ENCODE measurements at places on chromosomes 2 and 18. TPM values are rescaled to one million over a fixed set of nuclear protein-coding genes. Genes with fewer than 3 reads are reported as not detected.

The ANKRD36B gene
- 20.1 TPM for total RNA-seq

The SIGLEC15 gene
- not detected for total RNA-seq

GRCh38 chr18:76347341-76347740 is 147.7 kb downstream of the ZNF516 start:
- H3K27ac ChIP-seq: no peak overlapping the region
- H3K4me3 ChIP-seq: no peak overlapping the region
- DNase-seq: no peak
- peaks cover 8% of the 10 kb centered on the region for H3K4me1 ChIP-seq
- peaks cover 5% of the 10 kb centered on the region for H3K27me3 ChIP-seq
- no peaks in the 10 kb centered on the region for H3K36me3 ChIP-seq

DNA sequence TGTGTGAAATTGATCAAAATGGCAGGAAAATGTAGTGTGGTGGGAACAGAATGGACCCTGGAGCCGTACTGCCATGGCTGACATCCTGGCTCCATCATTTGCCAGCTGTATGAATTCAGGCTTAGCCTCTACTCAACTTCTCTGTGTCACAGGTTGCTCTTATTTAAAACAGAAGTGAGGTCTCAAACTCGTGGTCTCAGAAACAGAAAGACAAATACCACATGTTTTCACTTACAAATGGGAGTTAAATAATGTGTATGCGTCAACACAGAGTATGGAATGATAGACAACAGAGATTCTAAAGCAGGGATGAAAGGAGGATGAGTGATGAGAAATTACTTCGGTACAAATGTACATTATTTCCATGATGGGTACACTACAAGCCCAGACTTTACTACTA is 227.4 kb downstream of the DCC start:
- H3K36me3 ChIP-seq: no peaks in the 10 kb centered on the region
- DNase-seq: no peak
- no peaks in the 10 kb centered on the region for H3K27me3 ChIP-seq
- no peaks in the 10 kb centered on the region for H3K4me1 ChIP-seq
- no peak overlapping the region for H3K4me3 ChIP-seq

- no peak overlapping the region for H3K4me3 ChIP-seq
- no peak for DNase-seq
- no peaks in the 10 kb centered on the region for H3K36me3 ChIP-seq
- no peak overlapping the region for H3K27ac ChIP-seq
- peaks cover 18% of the 10 kb centered on the region for H3K4me1 ChIP-seq
These were observed 37.9 kb downstream of the MOGAT1 start for GRCh38 chr2:222709191-222709891.

GRCh38 chr2:196486146-196486545 is 153.4 kb upstream of the CCDC150 start:
- no peaks in the 10 kb centered on the region for H3K36me3 ChIP-seq
- peaks cover 26% of the 10 kb centered on the region for H3K27me3 ChIP-seq

DNA sequence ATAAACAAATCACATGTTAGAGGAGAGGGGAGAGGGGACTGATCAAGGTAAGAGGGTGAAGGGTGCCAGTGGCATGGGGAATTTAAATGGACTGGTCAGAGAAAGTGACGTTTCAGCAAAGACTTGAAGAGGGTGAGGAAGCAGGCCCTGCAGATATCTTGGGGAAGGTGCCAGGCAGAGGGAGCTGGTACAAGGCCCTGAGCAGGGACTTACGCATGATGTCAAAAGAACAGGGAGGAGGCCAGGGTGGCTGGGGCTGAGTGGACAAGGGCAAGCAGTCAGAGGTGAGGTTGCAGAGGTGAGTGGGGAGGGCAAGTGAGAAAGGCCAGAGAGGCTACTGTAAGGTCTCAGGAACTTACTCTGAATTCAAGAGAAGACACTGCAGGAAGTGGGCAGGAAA is 53.3 kb upstream of the RMP24 start:
- no peak for DNase-seq
- no peaks in the 10 kb centered on the region for H3K4me1 ChIP-seq
- H3K27me3 ChIP-seq: peaks cover 6% of the 10 kb centered on the region
- H3K36me3 ChIP-seq: no peaks in the 10 kb centered on the region

DNA sequence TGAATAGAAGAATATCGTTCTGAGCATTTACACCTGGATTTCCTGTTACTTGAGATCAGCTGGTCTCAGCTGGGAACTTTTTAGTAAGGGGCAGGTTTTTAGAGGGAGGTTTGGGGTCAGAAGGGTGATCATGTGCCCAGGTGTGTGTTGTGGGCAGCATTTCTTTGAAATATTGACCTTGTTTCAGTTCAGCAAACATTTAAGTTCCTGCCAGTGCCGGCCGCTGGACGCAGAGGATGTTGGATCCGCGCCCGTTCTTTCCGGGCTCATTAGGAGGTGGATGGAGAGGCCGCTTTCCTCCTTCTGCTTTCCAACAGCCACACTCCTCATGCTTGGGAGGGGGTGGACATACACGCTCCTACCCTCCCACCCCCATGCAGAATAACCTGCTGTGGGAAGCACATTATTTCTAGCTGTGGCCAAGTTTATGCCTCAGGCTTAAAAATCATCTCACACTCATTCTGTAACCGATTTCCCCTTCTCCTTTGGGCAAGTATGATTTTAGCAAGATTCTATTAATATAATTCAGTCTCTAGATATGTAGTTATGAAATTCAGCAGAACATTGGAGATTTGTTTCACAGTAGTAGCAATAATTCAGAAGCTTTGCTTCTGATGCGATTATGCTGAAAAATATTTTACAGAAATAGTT is 131.4 kb downstream of the ZNF236 start:
- no peak overlapping the region for H3K27ac ChIP-seq
- H3K4me1 ChIP-seq: peaks cover 2% of the 10 kb centered on the region
- H3K36me3 ChIP-seq: peaks cover 11% of the 10 kb centered on the region

Measured in activated naive CD8-positive, alpha-beta T cell treated with anti-CD3 and anti-CD28 coated beads for 36 hours (primary cell).